Stimulated activated CD8-positive, alpha-beta memory T cell treated with anti-CD3 and anti-CD28 coated beads, Interleukin-7, amount 100 ng/mL, for 1 hour (primary cell): ENCODE measurements at places on chromosomes 5 and 9.
A peak's percentile ranks its signal among the peaks of the same experiment; 100 is the strongest.

- no peak for DNase-seq
Observed at GRCh38 chr5:39167141-39167971, 52.0 kb downstream of the FYB1 start.

GRCh38 chr9:34522091-34522887, 501 bp downstream of the ENHO start:
- no peak for DNase-seq

DNA sequence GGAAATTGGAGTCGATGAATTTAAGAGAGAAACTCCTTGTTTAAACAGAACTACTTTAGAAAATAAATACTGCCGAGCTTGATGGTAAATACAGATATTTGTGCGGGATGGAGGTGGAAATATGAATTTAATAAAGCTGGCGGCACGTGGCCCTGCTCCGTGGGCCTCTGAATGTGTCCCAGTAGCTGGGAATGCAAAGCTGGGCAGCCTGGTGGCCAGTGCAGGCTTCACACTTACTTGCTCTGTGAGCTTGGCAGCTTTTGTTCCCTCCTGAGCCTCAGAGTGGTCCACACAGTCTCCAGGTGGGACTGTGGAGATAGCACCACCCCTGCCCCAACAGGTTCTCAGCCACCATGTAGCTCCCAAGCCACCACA, 45.9 kb downstream of the BARX1 start:
- DNase-seq: no peak

DNA sequence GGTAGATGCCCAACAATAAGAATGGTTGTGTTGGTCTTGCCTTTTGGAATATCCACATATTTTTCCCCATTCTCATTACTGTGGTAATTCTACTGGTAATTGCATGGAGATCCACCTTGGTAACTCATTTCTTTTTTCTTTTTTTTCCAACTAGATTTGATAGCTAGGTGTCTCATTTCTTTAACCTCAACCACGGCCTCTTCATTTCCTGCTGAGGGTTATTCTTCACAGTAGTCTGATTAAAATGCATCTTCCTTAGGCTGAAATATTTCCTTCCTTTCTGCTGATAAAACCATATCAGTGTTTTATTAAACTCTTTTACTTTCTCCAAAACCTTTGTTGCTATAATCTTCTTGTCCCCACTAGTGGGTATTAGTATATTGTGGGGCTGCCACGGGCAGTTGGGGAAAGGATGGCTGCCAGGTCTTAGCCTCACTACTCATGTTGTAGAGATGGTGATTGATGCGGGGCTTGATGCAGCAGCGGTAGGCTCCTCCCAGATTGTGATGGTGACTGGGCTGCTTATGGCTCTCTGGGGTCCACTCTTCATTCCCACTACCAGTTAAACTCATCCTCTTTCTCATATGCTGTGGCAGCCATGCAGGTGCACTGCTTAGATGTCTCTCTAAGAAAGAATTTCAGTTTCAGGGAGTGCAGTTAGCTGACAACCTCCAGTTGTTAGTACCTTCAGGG, 35.9 kb downstream of the KIF2A start:
- DNase-seq: no peak

- DNase-seq: no peak
Observed at GRCh38 chr9:129225490-129225778, 47.4 kb upstream of the IER5L start.

- no peak for DNase-seq
Observed at GRCh38 chr5:141354900-141355469, at the start of gene PCDHGA4. Gene PCDHGA4 (plus strand): TSS chr5:141355021. CDS start chr5:141355108, 87 bp downstream.

- DNase-seq: no peak
Observed at GRCh38 chr9:127451608-127451857, 223 bp downstream of the LRSAM1 start.

GRCh38 chr5:108380531-108381349, 1.2 kb downstream of the FBXL17 start:
- DNase-seq: peak; percentile 8

DNA sequence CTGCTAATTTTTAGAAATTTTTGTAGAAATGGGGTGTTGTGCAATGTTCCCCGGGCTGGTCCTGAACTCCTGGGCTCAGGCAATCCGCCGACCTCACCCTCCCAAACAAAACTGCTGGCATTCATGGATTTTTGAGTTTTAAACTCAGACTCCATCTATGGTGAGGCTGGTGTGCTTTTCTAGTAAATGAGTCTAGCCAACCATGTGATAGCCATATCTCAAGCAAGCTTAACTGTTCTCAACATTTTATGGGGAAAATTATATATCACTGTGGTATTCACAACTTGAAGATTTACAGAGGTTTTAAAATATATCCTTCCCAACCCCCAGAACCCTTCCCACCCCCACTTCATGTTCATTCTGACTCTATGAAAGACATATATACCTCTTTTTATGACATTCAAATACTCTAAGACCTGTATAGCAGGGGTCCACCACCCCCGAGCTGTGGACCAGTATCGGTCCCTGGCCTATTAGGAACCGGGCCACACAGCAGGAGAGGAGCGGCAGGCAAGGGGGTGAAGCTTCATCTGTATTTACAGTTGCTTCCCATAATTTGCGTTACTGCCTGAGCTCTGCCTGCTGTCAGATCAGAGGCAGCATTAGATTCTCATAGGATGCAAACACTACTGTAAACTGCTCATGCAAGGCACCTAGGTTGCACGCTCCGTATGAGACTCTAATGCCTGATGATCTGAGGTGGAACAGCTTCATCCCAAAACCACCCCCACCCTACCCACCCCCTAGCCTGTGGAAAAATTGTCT, 4.5 kb upstream of the NADK2 start:
- DNase-seq: no peak

GRCh38 chr5:14584848-14585247, 3.3 kb downstream of the OTULINL start:
- DNase-seq: no peak
